ENCODE measurements at places on chromosomes 5 and 9.

GRCh38 chr9:111961575-111961974 is 65.0 kb downstream of the UGCG start:
- peak; percentile 86 for DNase-seq

GRCh38 chr5:143355710-143356109 is 47.8 kb downstream of the NR3C1 start:
- peak; percentile 48 for DNase-seq

DNA sequence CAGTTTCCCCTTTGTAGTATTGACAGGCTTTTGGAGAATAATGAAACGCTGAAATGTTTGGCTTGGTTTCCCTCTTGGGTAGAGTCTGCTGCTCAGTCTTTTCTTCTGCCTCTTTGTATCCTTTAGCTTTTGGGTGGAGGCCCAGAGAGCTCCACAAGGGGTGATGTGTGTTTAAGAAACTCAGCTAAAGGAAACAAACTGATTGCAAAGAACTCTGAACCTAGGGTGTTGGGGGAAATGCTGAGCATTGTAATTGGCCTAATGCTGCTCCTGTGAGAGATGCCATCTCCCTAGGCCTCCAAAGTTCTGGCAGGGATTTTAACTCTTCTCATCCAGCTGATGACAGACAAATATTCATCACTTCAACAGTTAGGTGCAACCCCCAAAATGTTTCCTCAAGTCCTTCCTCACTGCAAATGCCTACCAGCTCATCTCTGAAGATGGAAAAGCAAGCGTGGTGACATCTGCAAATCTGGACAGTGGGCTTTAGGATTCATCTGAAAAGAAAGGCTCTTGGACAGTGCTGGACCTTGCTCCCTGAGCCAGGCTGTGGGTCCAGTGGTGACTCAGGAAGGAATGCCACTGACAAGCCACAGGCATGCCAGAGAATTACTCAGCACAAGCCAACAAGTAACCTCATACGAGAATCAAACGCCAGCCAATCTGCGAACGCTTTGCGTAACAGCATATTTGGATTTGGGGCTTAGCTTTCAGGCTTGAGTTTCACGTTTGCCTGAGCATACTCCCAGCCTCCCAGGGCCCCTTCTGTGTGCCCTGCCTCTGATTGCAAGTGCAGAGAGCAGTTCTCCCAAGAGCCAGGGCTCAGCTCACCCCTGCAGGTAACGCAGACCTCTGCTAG is 30.5 kb upstream of the ZSWIM6 start:
- no peak for DNase-seq

DNA sequence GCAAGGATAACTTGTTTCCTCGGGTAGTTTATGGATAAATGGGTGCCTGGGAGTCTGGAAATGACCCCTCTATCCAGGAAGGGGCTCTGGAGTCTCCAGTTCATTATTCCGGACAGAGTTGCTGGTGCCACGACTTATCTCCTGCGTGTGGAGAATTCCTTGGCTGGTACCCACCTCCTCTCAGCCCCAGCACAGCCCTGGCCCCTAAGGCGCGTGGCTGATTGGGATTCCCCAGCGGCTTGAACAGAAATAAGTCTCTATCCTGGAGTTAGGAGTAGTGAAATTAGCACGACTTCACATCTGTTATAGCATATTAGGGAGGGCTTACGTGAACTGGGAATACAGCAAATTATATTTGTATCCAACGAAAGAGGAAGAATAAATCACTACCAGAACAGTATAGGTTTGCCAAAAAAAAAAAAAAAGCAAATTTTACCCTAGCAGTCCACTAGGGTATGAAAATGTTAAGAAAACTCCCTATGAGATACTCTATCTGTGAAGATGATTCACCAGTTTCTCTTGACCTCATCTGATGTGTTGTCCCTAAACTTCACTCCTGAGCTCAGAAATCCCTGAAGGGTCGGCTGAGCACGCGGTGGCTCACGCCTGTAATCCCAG is 172.5 kb upstream of the OTULINL start:
- DNase-seq = no peak

- no peak for DNase-seq
These were observed 18.8 kb downstream of the ZNF510 start for GRCh38 chr9:96758845-96759673.

DNA sequence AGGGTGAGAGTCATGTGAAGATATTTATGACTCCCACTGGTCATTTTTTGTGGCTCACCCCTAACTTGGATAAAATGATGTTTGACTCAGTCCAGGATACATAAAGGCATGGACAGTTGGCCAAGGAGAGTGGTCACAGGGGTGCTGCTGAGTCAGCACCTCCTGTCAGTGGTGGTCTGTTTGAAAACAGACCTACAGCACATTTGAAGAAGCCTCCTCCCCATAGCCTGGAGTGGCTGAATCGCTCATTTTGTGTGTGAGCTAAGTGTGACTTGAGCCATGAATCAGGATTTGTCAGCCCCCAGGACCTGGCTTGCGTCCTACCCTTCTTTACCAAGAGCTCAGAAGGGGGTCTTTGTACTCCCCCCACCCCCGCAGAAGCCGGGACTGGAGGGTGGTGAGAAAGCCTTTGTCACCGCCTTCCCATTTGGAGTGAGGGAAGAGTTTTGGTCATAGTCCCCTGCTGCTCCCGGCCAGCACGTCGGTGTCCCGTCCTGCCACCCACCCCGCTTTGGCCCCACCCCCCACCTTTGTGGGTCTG is 35.6 kb downstream of the TRIO start:
- no peak for DNase-seq

DNA sequence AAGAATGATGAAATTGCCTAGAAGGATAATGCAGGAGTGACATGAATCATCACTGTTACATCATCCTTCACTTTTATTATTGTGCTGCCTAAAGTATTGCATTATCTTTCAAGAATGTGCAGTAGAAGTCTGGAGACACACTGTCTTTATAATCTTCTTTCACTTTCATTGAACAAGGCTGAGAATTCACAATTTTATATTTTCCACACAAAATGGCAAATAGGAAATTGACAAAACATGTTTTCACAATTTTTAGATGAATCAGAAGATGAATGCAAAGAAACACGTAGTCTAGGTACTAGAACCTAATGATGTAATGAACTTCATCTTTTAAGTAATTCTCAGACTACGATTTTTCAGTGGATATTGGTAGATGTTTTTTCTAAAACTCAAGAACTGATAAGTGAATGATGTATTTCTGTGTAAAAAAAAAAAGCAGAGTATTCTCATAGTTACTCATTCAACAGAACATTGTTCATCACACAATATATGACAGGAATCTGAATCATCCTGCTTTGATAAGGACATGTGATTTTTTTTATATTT is 131.5 kb upstream of the GRHPR start:
- no peak for DNase-seq

DNA sequence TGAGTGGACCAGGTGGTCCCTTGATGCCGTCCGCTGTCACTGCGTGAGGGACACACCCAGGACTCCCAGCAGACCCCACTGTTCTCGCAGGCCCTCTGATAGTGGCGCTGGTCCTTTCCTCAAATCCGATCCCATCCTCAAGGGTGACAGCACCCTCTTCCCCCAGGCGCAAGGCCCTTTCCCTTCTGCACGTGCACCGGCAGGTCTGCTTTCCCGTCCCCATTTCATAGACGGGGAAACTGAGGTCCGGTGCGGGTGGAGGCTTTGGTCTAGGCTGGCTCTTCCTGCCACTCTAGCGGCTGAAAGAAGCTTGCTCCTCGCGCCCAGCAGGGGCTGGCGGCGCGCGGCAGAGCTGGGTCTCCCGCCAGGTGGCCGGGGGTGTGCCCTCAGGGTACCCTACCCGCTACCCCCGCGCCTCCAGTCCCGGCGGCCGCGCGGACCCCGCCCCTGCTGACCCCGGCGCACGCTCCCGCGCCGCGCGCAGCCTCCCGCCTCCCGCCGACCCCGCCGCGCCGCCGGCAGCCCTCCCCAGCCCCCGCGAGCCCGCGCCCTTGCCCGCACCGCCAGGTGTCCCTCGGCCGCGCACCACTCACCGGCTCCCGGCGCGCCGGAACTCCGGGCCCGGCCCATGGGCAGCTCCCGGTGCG is 453 bp downstream of the RASGEF1C start:
- DNase-seq = peak; percentile 44

DNA sequence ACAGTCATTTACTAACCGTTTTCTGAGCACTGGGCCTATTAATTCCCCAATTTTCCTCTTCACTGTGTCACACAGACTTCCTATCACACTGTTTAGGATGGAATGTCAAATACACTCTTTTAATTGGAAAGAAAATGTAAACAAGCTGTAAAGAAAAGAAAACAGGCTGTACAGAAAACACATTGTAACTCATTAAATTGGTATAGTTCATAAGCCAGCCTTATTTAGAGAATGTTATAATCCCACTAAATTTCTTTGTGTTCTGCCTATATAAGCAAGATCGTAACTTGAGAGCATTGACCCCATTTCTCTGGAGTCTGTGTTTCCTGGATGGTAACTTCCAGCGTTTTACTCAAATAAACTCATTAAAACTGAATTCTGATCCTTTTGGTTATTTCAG is 46.5 kb downstream of the TARS1 start:
- DNase-seq = no peak

- DNase-seq = no peak
These were observed 19.4 kb upstream of the NOTCH1 start for GRCh38 chr9:136565086-136565714.

GRCh38 chr9:19104515-19105282 is 2.0 kb upstream of the HAUS6 start:
- DNase-seq = no peak

GRCh38 chr5:171342362-171343111 is 33.5 kb downstream of the TLX3 start:
- peak; percentile 66 for DNase-seq

All from COR-L47 (cell line).